SK-N-SH (cell line): ENCODE measurements at places on chromosomes 12 and 14. TPM values are rescaled to one million over a fixed set of nuclear protein-coding genes. Genes with fewer than 3 reads are reported as not detected.
A peak's percentile ranks its signal among the peaks of the same experiment; 100 is the strongest.

DNA sequence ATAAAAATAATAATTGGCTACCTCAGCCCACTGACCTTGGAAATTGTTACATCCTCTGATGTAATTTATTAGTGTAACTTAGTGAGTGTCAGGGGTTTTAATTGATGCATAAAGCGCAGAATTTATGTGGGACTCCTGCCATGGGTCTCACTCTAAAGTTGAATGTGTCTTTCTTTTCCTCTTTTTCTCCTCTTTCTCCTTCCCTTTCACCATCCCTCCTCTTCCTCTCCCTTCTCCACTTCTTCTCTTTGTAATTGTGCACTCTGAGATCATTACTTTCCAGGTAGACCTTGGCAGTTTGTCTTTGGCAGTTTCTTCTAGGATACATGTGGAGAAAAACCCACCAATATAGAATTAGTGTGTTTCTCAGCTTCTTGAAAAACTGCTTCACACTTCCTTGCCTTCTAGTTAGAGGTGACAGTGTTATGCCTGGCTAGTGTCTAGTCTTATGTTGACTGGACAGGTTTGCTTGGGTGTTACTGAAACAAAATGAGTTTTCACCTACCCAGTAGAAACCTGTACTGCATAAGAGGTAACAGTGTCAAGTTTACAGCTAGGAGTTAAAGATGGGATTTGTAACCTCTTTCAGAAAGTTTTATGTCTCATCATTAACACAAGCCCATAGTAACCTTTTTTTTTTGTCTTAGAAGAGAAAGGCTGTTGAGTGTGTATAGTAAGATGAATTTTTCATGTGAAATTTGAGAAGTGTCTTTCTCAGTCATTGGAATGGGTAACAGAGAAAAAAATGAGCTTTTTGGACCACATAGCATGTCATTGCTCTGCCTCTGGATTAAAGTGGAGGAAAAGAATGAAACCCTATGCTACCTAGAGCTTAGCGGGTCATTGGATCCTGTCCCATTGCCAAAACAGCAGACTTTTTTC lies 18.6 kb downstream of the PELI2 start:
- peaks cover 44% of the 10 kb centered on the region; the same call in 1 of the 2 replicates for H3K27me3 ChIP-seq
- DNase-seq = no peak
- no peaks in the 10 kb centered on the region for H3K4me1 ChIP-seq
- no peaks in the 10 kb centered on the region for H3K36me3 ChIP-seq

DNA sequence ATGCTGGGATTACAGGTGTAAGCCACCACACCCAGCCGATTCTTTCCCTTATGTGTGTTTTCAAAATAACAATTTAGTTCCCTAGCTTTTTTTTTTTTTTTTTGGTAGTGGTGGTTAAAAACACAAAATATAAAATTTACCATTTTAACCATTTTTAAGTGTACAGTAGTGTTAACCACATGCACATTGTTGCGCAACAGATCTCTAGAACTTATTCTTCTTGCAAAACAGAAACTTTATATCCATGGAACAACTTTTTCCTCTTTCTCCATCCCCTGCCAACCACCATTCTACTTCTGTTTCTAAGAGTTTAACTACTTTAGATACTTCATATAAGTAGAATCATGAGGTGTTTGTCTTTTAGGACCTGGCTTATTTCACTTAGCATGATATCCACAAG lies 1.1 kb upstream of the NDUFA12 start:
- H3K4me3 ChIP-seq = no peak overlapping the region
- no peaks in the 10 kb centered on the region for H3K4me1 ChIP-seq
- no peak overlapping the region for H3K27ac ChIP-seq
- H3K36me3 ChIP-seq = peaks cover 12% of the 10 kb centered on the region
- no peaks in the 10 kb centered on the region for H3K27me3 ChIP-seq

DNA sequence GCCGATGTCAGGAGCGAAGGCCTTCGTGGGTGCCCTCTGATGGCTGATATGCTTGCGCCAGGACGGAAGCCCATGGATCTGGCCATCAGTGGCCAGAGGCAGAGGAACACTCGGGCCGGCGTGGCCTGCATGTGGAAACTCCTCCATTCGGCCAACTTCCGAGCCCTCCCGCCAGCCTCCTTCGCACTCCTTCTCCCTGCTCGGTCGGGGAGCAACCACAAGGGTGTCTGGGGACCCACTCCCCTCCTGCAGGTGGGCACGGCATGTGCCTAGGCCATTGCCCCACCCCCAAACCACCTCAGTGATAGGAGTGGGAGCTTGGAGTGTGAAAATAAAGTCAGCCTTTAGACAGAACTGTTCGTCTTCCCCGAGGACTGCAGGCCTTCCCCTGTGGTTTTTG lies 231.3 kb downstream of the BCL11B start:
- H3K4me1 ChIP-seq = no peaks in the 10 kb centered on the region
- no peak overlapping the region for H3K27ac ChIP-seq
- peaks cover 16% of the 10 kb centered on the region for H3K27me3 ChIP-seq
- DNase-seq = no peak
- H3K36me3 ChIP-seq = no peaks in the 10 kb centered on the region
- H3K4me3 ChIP-seq = no peak overlapping the region

GRCh38 chr12:62995097-62995496 lies 60.1 kb upstream of the PPM1H start:
- H3K27ac ChIP-seq = no peak overlapping the region
- H3K4me3 ChIP-seq = no peak overlapping the region
- peaks cover 22% of the 10 kb centered on the region; the same call in 1 of the 2 replicates for H3K27me3 ChIP-seq
- H3K36me3 ChIP-seq = no peaks in the 10 kb centered on the region

- DNase-seq = no peak
- H3K4me1 ChIP-seq = peaks cover 22% of the 10 kb centered on the region; the same call in 1 of the 2 replicates
- no peak overlapping the region for H3K27ac ChIP-seq
- H3K36me3 ChIP-seq = no peaks in the 10 kb centered on the region
Observed at GRCh38 chr14:76500011-76500410, 124.1 kb downstream of the ESRRB start.

DNA sequence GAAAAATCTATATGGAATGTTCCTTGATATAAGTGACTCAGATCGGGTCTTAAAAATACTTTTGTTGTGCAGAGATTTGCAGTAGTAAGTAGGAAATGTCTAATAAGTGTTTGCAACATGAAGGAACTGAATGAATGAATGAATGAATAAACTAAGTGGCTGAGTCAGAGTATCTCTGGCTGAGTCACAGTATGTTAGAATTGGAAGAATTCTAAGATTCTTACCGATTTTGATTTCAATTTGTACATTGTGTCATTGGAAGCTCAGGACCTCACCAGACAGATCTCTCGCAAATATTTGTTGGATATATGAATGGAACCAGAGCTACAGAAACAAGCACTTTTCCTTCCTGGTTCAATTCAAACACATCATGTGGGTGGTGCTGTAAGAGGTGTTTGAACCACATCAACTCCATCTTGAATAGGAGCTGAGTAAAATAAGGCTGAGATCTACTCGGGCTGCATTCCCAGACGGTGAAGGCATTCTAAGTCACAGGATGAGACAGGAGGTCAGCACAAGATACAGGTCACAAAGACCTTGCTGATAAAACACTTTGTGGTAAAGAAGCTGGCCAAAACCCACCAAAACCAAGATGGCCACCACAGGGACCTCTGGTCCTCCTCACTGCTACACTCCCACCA lies 123.9 kb upstream of the FOXN3 start:
- no peak overlapping the region for H3K4me3 ChIP-seq
- no peaks in the 10 kb centered on the region for H3K36me3 ChIP-seq
- no peak overlapping the region for H3K27ac ChIP-seq
- DNase-seq = no peak
- H3K4me1 ChIP-seq = peaks cover 13% of the 10 kb centered on the region

DNA sequence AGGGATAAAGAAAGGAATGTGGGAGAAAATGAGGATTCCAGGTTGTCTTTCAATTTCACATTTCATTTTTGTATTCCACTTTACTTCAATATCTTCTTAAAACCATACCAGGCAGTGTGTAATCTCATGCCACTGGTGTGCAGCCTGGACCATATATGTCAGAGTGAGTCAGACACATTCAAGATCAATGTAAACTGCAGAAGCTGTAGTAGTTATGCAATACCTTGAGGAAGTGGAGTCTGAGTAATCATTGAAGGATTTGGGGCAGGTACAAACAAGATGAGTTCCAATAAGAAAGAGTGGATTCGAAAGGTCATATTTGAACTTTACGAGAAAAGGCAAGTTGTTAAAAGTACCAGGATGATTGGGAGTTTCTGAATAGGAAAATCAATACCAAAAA lies 14.1 kb downstream of the PLCZ1 start:
- H3K4me1 ChIP-seq = no peaks in the 10 kb centered on the region
- H3K27me3 ChIP-seq = no peaks in the 10 kb centered on the region
- no peak overlapping the region for H3K4me3 ChIP-seq
- H3K27ac ChIP-seq = no peak overlapping the region

DNA sequence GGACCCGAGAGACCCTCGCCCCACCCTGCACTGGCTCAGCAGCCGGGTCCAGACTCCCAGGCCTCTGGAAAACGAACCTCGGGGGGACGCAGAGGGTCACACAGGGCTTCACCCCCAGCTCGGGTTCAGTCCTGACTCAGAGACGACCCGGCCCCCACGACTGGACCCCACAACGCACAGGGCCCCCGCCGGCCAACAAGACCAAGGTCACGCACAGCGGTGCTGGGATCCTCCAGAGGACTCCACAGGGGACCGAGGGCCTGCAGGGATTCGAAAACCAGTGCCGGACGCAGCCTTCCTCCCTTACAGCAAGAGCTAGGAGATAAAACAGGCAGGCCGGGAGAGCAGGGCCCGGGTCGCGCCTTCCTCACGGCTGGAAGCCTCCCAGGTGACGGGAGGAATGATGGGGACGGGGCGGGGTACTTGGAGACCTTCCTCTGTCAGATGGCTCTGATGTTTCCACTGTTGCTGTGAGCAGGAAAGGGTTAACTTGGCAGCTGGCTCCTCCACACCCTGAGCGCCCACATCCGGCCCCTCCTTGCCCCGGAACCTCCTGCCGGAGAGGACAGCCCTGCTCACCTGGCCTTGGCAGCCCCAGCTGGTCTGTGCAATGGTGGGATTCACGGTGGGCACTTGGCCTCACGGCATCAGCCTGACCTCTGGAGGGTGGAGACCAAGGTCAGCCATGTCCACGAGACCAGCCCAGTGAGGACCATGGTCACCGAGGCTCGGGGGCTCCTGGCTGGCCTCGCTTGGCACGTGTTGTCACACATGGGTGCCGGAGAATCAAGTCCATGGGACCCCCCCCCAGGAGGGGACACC lies 46.2 kb downstream of the GALNT9 start:
- no peaks in the 10 kb centered on the region for H3K4me1 ChIP-seq
- no peak for DNase-seq
- H3K27ac ChIP-seq = no peak overlapping the region
- no peaks in the 10 kb centered on the region for H3K36me3 ChIP-seq
- H3K4me3 ChIP-seq = no peak overlapping the region

- H3K36me3 ChIP-seq = no peaks in the 10 kb centered on the region
- peak; percentile 25 for DNase-seq
- no peaks in the 10 kb centered on the region for H3K27me3 ChIP-seq
- H3K4me3 ChIP-seq = no peak overlapping the region
Observed at GRCh38 chr12:44317651-44318126, 481.8 kb downstream of the TMEM117 start.

DNA sequence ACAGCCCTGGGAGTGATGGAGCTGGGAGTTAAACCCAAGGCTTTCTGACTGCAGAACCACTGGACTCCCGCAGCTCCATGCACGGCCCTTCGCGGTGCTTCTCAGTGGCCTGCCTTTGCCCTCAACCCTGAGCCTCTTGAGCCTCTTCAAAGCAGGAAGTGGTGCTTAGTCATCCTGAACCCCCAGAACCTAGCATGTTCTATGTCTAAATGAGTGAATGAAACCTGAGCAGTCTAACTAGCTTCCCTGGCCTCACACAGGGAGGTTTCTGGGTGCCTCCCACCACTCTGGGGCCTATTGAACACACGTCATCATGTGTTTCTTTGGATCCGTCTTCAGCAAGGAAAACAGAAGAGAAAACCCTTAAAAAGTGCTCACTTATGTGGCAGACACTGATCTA lies 117.9 kb upstream of the SFSWAP start:
- H3K27ac ChIP-seq = no peak overlapping the region
- H3K27me3 ChIP-seq = no peaks in the 10 kb centered on the region
- no peaks in the 10 kb centered on the region; the same call in 1 of the 2 replicates for H3K4me1 ChIP-seq
- no peak overlapping the region for H3K4me3 ChIP-seq
- no peaks in the 10 kb centered on the region for H3K36me3 ChIP-seq

GRCh38 chr14:95163666-95164065 lies 6.3 kb upstream of the DICER1 start:
- no peak overlapping the region for H3K27ac ChIP-seq
- no peak overlapping the region for H3K4me3 ChIP-seq
- H3K36me3 ChIP-seq = 0 out of 2 replicates have a peak, but pooled peaks cover 2% of the 10 kb centered on the region
- H3K27me3 ChIP-seq = no peaks in the 10 kb centered on the region

DNA sequence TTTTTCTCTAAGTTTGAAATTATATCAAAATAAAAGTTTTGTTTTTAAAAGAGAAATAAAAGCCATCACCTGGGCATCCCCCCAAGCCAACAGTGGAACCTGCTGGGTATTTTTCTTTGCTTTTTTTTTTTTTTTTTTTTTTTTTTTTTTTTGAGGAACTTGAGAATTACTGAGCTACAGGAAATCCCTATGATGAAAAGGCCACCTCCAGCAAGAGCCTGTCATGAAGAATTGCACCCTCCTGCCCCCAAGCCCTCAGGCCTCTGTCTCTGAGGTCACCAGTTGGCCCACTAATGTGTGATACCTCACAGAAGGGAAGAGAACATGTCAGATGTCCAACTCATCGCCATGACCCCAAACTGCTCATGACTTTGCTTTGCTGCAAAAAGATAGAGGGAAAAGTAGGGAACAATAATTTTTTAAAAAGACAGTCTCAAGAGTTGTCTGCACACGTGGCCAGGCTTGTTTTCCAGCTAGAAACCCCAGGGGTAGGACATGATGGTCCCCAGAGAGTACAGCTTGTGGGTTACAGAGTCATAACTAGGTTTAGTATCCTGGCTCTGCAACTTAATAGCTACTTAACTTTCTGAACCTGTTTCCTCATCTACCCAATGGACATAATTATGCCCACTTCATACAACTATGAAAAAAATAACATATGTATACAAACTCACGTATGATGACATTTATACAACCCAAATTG lies 124.3 kb upstream of the EGLN3 start:
- H3K27me3 ChIP-seq = no peaks in the 10 kb centered on the region; the same call in 1 of the 2 replicates
- H3K4me3 ChIP-seq = no peak overlapping the region
- H3K36me3 ChIP-seq = no peaks in the 10 kb centered on the region
- DNase-seq = no peak
- no peak overlapping the region for H3K27ac ChIP-seq

Gene SLC25A47
- not detected in 2 replicates for polyA plus RNA-seq

Gene TAS2R7
- polyA plus RNA-seq = not detected in 2 replicates

Gene ABCD2
- 0.02 and 0.10 TPM in 2 replicates for polyA plus RNA-seq
